Osteoblast (primary cell): ENCODE measurements at places on chromosomes 1 and 21. TPM values are rescaled to one million over a fixed set of nuclear protein-coding genes. Genes with fewer than 3 reads are reported as not detected.
A peak's percentile ranks its signal among the peaks of the same experiment; 100 is the strongest.

DNA sequence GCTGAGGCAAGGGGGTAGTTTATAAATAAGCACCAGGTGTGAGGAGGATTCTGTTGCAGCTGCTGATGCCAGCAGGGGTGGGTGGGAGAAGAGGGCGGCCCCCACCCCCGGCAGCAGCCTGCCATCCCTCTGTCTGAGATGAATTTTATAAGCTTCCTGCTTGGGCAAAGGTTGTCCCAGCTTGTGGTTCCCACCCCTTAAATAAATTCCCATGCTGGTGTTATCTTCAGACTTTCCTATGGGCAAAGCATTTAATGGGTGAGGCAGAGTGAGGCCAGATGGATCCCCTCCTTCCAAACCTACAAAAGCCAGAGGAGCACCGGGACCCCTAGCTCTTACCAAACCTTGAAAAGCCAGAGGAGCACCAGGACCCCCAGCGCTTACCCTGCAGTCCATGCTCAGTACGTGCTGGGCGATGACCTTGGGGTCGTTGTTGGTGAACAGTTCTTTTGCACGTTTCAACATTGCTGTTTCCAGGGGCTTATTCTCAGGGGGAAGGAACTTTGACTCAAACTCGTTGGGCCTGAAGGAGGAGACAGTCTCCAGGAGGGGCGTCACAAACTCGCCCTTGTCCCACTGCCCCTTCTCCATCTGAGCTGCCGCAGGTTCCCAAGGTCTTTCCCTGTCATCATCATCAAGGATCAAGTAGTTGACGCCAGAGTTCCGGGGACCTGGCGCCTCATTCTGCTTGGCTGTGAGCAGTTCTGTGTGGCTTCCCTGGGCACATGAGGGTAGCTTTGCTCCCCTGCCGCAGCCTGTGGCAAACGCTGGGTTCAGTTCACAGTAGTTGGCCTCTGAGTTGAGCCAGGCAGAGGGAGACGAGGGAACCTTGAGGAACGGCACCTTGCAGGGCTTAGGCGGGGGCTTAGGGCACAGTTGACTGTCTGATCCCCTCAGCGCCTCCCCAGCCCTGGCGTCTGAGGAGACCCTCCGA is 99.5 kb downstream of the BCAR3 start:
- H3K4me1 ChIP-seq, result peaks cover 36% of the 10 kb centered on the region
- H3K36me3 ChIP-seq, result peaks cover 63% of the 10 kb centered on the region
- no peaks in the 10 kb centered on the region for H3K27me3 ChIP-seq

DNA sequence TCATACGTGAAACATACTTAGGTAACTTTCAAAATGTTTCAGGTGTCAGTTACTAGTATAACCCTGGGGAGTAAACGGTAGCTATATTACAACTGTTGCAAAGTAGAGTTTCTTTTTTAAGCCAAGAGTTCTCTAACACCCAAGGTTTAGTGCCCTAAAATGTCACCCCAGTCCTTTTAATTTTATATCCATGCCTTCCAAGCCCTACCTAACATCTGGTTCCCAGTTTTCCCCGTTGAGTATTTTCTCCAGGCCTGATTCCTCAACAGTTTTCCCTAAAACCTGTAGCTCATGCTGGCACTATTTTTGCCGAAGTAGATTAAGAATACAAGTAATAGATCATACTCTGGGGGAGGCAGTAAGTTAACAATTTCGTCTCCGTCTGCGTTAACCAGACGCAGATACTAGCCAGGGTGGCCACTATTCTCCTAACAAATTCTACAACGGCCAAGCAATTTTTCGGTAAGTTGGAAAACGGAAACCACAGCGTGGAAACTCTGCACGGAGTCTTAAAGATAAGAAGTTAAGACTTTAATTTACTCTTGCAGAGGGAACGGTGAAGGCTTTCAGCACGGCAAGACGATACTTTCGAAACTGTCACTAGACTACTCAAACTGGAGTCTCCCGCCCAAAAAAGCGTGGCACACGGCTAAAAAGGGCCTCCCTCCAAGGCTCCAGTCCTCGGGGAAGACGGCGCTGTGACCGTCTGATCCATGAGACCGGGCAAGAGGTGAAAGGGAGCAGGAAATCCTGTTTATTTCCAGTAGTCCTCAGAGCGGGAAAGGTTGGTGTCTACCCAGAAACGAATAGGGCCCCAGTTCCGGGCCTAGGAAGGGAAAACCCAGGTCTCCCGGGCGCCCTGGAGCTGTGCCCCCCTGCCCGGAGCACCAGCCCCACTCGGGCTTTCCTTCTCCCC is 945 bp downstream of the SRSF4 start:
- peak overlapping the region; percentile 97 for H3K27ac ChIP-seq
- peaks cover 9% of the 10 kb centered on the region for H3K36me3 ChIP-seq
- DNase-seq, result peak; percentile 77
- peaks cover 32% of the 10 kb centered on the region for H3K4me1 ChIP-seq

The E2F2 gene
- under 0.01 and 0.29 TPM in 2 replicates for total RNA-seq

- no peaks in the 10 kb centered on the region for H3K36me3 ChIP-seq
- no peak overlapping the region for H3K4me3 ChIP-seq
- no peak for DNase-seq
Observed at GRCh38 chr1:168466714-168467131, 77.1 kb downstream of the XCL2 start.

DNA sequence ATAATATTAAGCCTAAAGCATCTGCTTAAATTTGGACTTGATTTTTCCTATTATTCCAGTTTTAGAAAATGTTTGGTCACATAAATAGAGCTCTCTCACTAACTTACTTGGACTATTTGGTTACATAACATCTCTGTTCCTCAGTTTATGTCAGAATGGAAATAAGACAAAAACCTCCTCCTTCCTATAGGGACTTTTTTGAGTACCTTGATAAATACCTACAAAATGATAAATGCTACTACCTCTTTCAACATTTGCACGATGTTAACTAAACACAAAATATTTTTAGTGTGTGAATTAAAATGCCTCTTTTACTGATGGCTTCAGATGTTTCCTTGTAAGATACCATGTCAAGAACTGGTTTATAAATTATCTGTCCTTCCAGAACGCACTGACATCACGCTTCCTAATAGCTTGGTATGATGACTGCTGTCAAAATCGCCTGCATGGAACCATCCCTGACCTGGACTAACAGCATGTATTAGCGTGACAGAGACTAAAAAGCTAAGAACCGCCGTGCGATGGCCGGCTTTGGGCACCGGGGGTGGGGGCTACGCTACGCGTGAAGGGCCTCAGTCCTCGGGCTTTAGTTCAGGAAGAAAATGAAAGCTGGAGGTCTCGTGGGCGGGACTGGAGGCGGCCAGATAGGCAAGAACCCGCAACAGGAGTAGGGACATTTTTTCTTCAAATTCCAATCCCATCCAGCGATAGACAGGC is 133.2 kb upstream of the BARHL2 start:
- peak overlapping the region; percentile 43 for H3K27ac ChIP-seq
- no peaks in the 10 kb centered on the region for H3K36me3 ChIP-seq
- H3K27me3 ChIP-seq, result no peaks in the 10 kb centered on the region
- H3K4me1 ChIP-seq, result peaks cover 4% of the 10 kb centered on the region
- peak overlapping the region; percentile 83 for H3K4me3 ChIP-seq

The HFM1 gene
- total RNA-seq, result 0.29 and 0.36 TPM in 2 replicates

The LAMC2 gene
- total RNA-seq, result 3.3 and 3.5 TPM in 2 replicates
